HCEC 1CT (cell line): ENCODE measurements at places on chromosomes 11 and 22.

DNA sequence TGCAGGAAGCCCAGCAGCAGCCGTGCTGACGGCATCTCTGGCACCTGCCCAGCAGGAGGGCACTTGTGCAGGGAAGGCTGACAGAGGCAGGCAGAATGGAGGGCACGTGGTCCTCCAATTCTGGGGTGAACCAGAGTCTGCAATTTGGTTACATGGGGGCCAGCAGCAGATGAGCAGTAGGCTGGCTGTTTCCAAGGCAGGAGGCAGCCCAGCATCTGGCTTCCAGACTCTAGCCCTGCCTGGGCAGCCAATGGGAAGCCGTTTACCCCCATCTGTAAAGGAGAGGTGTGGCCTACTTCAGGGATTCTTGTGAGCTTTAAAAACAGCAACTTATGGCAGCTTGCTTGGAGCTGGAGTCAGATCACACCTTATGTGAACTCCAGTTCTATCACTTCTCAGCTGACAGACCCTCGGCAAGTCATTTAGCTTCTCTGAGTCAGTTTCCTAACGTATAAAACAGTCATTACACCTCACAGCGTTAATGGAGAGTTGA, 27.9 kb upstream of the RASL10A start:
- no peak for DNase-seq

DNA sequence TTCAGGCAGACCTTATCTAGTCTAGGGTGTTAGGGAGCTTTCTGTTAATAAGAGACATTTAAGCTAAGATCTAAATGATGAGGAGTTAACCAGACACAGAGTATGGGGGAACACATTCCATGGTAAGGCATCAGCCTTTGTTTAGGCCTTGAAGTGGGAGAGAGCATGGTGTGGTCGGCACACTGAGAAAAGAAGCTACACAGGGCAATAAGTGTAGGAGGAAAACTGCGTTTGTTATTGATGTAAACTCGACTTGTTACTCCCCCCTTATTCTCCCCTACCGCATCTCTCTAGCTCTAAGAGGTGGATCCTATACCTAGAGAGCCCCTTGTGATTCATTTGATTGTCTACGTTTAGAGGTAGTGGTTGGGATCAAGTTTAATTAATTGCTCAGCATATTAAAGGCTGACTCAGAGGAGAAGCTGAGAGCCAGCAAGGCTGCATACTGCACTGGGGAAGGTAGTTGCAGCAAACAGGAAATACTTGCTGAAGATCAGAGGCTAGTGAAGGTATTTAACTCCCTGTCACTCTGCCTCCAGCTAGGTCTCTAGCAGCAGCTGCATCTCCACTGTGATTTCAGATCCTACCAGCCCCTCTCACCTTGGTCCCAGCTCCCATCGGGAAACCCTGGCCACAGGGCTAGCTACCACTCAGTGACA, 86.8 kb upstream of the TEAD1 start:
- peak; percentile 45 for DNase-seq

GRCh38 chr11:104343578-104343977, 179.6 kb upstream of the PDGFD start:
- no peak for DNase-seq

- DNase-seq = peak; percentile 94
These were observed 5.9 kb downstream of the CENPM start for GRCh38 chr22:41940832-41941765.

- no peak for DNase-seq
These were observed 46.9 kb downstream of the TBC1D22A start for GRCh38 chr22:46809153-46809885.

GRCh38 chr11:58923300-58923788, 15.9 kb upstream of the GLYATL1 start:
- DNase-seq = peak; percentile 47

DNA sequence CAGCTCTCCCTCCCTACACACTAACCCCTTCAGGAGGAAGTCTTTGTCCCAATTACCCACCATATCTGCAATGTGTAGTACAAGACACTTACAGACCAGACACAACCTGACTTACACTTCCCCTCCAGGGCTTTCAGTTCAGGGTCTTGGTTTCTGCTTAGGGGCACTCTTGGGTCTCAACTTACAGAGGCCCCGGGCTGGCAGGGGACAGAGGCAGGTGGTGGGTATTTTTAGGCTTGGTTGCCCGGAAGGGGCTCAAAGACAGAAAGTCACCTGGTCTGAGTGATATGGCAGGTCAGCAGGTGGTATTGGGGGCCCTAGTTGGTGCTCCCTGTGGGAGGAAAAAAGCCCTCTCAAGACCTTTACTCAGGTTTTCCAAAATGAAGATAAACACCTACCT, 3.4 kb upstream of the TMEM184B start:
- DNase-seq = no peak

DNA sequence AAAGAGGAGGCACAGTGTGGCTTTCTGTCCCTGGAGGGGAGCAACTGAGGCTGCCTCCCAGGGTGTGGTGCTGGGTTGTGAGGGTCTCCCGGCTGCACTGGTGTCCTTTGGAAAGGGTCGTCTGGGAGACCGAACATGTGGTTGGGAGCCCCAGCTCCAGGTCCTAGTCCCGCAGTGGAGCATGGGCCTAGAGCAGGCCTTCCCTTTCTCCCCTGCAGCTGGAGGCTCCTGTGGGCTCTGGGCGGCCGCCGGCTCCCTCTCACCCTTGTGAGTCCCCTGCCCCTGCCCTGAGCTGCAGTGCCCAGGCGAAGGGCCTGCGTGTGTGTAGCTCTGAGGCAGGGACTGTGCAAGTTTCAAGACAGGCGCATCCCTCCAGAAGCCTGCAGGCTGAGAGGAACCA, 1492.7 kb downstream of the BRD1 start:
- DNase-seq = no peak

- no peak for DNase-seq
These were observed 807.6 kb downstream of the BRD1 start for GRCh38 chr22:49019737-49020713.

DNA sequence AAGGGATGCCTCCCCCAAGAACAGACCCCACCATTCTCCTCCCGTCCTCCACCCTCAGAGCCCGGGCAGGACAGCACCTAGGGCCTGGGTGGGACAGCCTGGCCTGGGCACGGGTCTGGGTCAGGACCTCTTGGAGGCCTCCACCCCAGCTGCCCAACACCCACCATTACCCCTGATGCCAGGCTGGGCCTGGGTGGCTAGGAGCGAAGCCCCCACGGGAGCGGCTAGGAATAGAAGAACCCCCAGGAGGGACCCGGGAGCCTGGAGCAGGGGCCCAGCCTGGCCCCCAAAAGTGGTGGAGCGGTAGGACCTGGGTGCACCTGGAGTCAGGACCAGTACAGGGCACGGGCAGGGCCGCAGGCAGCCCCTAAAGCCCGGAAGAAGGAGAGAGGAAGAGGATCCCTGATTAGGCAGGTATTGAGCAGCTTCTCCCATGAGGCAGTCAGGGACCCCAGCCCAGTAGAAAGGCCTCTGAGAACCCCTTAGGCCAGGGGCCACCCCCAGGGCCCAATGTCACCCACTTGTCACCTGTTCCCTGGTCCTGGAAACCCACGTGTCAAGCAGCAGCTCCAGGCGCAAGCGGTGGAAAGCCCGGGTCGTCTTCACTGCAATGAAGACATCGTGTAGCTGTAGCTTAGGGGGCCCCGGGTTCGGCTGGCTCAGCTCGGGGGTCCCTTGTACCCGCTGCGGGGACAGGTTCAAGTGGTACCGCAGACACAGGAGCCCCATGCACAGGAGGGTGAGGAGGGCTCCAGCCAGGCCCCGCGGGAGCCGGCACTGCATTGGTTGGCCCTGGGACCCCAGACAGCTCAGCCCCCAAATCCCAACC, 575 bp downstream of the MFNG start:
- DNase-seq = no peak

- no peak for DNase-seq
These were observed 153.1 kb downstream of the BRD1 start for GRCh38 chr22:49674479-49675050.

- DNase-seq = no peak
These were observed 2.0 kb upstream of the PPARA start for GRCh38 chr22:46148336-46148735.

DNA sequence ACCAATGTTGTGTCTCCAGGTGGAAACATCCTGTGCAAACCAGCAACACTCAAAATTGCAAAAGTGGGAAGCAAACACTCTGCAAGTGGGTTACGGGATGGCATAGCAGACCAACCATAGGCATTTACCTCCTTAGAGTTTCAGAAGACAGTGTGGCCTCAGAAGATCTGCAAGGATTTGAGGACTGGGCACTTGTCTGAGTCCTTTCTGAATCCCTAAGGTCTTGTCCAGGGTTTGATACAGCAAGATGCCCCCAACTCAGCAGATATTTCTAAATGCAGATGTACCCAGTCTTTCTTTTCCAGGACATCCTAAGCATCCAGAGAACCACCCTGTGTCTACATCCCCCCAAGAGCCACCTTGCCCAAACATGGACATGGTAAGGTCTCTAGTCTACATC, 51.7 kb upstream of the SHANK2 start:
- DNase-seq = no peak

GRCh38 chr11:117090111-117090706, 8.0 kb downstream of the SIK3 start:
- DNase-seq = no peak

- DNase-seq = no peak
These were observed 7.1 kb upstream of the MEN1 start for GRCh38 chr11:64817476-64817875.
